ENCODE measurements at places on chromosomes 7 and 10. TPM values are rescaled to one million over a fixed set of nuclear protein-coding genes. Genes with fewer than 3 reads are reported as not detected.

CTAGE4 gene
- total RNA-seq, result 0.26 TPM

SPDYE18 gene
- total RNA-seq, result 0.69 TPM

PSTK gene
- total RNA-seq, result 3.1 TPM

CDHR1 gene
- total RNA-seq, result under 0.01 TPM

GOLGA7B gene
- not detected for total RNA-seq

INSYN2A gene
- not detected for total RNA-seq

LRRC18 gene
- total RNA-seq, result not detected

TRIL gene
- 7.4 TPM for total RNA-seq

CPA4 gene
- not detected for total RNA-seq

SFTPA1 gene
- not detected for total RNA-seq

DNA sequence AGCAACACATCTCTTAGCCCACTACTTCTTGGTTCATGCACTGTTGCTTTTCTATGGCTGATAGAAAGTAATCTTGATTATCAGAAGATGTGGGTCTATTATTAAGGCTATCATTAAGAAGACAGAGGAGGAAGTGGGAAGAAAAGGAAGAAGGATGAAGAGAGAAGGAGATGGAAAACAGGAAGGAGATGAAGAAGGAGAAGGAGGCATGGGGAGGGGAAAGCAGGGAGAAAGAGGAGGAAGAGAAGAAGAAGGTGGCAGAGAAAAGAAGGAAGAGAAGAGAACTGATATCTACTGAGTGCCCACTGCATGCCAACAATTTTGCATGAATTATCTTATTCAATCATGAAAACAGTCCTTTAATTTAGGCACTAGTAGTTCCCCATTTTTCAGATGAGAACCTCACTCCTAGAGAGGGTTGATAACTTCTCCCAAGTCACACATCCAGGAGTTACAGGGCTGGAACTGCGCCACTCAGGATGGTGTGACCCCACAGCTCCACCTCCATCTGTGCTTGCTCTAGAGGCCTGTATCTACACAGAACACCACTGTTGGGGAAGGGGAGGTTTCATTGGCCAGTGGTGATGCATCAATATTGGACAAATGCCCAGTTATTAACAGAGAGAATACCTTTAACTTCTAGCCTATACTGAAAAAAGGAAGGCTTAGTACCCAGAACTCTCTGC, 147.4 kb downstream of the CXCL12 start:
- no peak for DNase-seq

DNA sequence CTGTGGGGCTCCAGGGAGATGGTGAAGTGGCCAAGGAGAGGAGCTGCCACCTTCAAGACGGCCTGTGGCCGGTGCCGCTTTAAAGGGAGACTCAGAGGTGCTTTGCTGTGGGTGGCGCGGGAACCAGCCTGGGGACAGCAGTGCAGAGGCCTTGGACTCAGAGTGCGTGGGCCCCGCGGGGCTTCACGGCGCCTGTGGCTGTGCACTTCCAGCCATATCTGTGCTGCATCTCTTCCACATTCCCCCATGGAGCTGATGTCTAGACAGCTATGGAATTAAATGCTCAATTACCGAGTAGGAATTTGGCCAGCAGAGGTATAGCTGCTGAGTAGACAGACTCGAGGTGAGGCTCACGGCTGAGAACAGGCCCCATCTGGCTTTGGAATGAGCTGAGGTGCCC, 41.7 kb downstream of the HTRA1 start:
- no peak for DNase-seq

DNA sequence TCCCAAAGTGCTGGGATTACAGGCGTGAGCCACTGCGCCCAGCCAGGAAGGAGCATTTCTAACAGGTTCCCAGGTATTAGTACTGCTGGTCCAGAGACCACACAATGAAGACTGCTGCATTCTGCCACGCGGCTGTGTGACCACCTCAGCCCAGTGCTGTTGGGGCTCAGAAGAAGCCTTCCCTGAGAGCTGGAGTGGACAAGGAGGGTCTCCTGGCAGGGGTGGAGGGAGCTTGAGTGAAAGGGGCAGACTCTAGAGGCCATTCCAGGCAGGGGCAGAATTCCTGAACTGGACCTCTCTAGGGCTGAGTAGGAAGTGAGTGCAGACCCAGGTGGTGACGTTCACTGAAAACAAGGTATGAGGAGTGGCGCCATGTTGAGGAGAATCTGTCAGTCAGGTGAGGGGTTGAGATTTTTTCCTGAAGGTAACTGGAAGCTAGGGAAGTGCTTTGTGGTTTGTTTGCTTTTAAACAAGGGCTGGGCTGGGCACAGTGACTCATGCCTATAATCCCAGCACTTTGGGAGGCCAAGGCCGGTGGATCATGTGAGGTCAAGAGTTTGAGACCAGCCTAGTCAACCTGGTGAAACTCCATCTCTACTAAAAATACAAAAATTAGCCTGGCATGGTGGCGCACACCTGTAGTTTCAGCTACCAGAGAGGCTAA, 67.6 kb downstream of the TACC2 start:
- no peak for DNase-seq

GRCh38 chr10:35532141-35532540, 73.0 kb upstream of the GJD4 start:
- no peak for DNase-seq

- no peak for DNase-seq
These were observed 24.4 kb upstream of the TES start for GRCh38 chr7:116185956-116186355.

- no peak for DNase-seq
These were observed 92.4 kb downstream of the HYCC1 start for GRCh38 chr7:22921386-22922086.

GRCh38 chr7:127652333-127653248, 597 bp downstream of the SND1 start:
- no peak for DNase-seq

- no peak for DNase-seq
These were observed 1049.3 kb upstream of the C7orf33 start for GRCh38 chr7:147541261-147541660.

- DNase-seq, result no peak
These were observed 15.1 kb downstream of the VCL start for GRCh38 chr10:74013004-74013403.

GRCh38 chr7:135236727-135237126, 3.1 kb downstream of the STRA8 start:
- no peak for DNase-seq

DNA sequence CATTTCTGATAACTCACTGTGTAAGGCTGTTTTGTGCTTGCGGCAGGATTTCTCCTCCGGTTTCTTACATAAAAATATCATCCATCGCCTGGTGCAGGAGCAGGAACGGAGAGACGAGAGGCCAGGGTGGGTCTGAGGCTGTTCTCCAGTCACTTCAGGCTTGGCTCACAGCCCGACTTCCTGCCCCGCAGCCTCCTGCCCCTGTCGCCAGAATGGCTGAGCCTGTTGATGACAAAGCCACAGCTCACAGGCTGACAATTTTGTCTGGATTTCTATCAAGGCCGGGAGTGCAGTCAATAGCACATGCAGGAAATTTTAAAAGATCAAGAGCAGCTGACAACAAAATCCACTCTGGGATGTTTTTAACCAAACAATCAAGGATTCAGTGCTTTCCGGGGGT, 229.7 kb upstream of the ZNF32 start:
- DNase-seq, result no peak

DNA sequence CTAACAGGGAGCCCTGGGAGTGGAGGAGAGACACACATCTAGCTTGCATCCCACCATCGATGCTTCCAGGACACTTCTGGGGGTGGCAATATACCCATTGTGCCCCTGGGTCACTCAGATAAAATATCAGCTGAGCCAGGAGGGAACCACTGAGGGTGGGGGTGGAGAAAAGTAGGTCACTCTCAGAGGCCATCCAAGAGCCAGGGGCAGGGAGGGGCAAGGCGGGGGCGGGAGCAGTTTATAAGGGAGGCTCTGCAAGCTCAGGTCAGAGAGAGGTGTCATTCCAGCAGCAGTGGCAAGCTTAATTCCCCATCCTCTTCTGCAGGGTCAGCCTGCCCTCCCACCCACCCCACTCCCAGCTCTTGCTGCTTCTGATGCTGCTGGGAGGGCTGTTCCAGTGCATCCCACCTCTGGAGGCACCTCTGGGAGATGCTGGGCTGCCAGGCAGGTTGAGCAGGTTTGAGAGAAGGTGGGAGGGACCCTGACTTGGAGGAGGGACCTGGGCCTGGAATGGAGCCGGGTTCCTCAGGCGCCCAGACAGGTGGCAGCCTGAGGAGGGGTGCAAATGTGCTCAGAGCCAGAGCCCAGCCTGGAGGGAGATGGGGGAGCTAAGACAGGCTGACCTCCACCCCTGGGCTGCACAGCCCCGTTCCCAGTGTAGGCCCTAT, 20.1 kb upstream of the TLX1 start:
- DNase-seq, result no peak

GRCh38 chr7:28509251-28510025, 97.1 kb downstream of the CREB5 start:
- peak; percentile 18 for DNase-seq

DNA sequence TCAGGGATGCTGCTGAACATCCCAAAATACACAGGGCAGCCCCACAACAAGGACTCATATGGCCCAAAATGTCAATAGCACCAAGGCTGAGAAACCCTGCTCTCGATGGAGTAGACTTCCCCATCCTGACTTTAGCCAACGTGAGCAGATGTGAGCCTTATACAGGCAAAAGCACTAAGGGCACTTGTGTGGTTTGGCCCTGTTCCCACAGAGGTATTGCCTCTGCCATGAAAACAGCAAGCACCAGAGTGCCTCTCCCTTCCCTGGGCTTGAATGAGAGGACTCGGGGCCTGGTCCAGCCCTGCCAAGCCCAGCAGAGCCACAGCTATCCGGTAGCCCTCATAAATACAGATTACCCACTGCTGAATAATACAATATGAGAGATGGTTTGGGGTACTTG, 47.5 kb downstream of the ACSM6 start:
- DNase-seq, result no peak

GRCh38 chr7:132732321-132732865, 156.1 kb upstream of the PLXNA4 start:
- no peak for DNase-seq

DNA sequence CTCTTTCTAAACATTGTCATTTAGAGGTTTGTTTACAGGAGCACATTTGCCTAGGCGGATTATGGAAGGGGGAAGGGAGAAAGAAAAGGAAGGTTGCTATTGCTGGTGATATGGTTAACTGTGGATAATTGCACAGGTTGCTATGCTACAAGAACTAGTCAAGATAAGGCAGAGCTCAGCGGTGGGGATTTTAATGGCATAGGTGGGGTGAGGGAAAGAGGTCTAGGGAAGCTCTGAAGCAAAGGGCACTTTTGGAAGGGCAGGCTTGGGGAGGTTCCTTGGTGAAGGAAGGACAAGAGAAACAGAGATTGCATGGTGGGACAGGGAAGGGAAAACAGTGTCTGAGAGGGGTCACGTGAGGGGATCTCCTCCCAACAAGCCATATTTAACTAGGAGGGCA, 19.5 kb downstream of the HYAL4 start:
- no peak for DNase-seq

DNA sequence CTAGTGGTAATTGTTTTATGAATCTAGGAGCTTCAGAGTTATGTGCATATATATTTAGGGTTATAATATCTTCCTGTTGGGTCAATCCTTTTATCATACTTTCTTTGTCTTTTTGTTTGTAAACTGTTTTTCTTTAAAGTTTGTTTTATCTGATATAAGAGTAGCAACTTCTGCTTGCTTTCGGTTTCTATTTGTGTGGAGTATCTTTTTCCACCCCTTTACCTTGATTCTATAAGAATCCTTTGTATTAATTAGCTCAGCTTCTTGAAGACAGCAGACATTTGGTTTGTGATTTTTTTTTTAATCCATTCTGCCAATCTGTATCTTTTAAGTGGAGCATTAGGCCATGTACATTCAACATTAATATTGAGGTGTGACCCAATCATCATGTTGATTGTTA, 9.3 kb downstream of the CASP7 start:
- no peak for DNase-seq

GRCh38 chr10:123240250-123240649, 86.0 kb downstream of the BUB3 start:
- no peak for DNase-seq

DNA sequence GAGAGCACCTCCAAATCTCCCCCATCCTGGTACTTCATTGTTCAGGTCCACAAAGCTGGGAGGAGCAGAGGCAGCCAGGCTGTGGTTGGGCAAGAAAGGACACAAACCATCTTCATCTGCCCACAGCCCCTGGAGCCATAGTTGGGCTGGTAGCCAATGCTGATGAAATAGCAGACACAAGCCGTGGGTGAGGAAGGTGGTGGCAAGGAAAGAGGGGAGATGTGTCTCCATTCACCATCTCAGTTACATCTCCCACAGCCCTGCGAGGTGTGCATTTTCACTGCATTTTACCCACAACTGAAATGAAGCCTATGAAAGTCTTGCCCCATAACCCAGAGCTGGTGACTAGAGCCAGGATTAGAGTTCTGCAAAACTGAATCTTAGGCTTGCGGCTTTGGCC, 35.0 kb downstream of the PIK3AP1 start:
- DNase-seq, result no peak

- no peak for DNase-seq
These were observed 75.5 kb downstream of the CARD11 start for GRCh38 chr7:2968176-2968575.

DNA sequence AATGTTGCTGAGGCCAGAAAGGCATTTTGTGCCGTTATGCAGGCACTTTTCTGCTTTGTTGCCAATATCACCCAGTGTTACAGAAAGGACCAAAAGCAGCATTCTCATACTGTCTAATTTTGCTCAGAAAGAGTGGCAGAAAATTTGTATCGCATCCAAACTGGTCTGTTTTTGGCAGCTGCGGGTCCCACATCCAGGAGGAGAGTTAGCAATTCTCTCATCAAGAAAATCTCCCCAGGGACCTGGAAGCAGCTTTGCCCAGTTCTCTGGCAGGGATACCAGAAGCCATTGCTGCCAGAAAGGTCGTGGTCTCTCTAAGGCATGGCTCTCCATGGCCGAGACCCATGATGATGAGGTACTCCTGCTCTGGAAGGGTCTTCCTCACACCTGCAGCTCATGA, 489.2 kb upstream of the ZMIZ1 start:
- peak; percentile 15 for DNase-seq

DNA sequence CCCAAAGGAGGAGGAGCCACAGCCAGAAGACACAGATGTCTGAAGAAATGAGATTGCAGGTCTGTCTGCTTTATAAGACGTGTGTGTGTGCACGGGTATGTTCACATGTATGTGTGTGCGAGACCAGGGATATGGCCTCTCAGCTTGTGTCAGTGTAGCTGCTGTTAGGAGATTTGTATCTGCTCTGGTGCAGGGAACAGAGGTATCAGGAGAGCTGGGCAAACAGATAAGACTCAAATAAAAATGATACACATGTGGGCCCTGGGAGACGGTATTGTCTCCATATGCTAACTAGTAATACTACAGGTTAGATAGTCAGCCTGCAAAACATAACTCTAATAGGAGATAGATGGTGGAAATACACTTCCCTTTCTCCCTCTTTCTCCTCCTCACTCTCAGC, 161.0 kb downstream of the PLXNA4 start:
- DNase-seq, result no peak

DNA sequence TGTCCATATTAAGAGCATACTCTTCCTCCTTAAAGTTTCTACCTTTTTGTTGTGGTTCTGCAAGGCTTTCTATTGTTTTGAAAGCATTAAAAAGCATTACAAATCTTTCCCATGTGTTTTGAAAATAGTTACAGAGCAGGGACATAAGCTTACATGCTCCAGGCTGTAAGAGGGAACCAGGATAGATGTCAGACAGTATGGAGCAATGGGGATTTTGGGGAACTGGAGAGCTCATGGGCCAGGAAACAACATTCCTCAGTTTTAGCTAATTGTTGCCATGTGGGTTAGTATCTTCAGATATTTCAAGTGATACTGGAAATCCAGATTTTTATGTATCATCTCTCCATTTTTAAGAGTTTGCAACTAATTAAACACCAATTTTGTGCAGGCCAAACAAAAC, 3.5 kb downstream of the MDFIC start:
- no peak for DNase-seq

GRCh38 chr7:91181949-91182348, 82.3 kb upstream of the FZD1 start:
- no peak for DNase-seq

- DNase-seq, result no peak
These were observed 14.3 kb downstream of the GTPBP4 start for GRCh38 chr10:1002425-1003006.

All from uterus (tissue), 4 donors.